ENCODE measurements at places on chromosomes 4 and X.

- DNase-seq = no peak
Measured at GRCh38 chr4:22471999-22472461, 43.8 kb downstream of the ADGRA3 start.

DNA sequence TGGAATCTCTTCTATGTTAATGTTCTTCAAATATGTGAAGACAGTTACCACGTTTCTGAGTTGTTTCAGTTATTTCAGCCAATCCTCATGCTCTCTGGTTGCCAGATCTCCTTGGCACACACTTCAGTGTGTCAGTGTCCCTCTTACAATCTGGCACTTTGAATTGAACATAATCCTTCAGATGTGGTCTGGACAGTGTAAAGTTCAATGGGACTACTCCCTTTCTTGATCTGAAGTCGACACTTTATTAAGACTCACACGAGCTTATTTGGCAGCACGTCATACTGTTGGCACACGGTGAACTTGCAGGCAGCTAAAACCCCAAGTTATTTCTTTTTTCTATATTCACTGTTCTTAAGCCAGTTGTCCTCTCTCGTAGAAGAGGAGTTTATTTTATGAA lies 28.2 kb downstream of the ARSJ start:
- no peak for DNase-seq

DNA sequence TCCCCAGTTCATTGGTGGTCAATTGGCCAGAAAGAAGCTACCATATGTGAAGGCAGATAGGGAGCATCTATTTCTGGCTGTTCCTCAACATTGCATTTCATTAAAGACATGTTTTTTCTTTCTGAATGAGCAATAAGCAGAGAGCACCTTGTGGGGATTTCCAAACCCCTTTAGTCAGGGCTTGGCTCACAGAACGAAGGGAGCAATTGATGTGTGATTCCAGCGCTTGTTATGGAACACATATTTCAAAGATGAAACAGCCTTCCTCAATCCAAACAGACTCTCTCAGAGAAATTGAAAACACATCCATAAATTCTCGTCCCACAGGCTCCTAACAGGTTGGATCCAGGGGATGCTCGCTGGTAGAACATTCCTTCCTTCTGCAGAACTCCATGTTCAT lies 84.1 kb downstream of the CLCN4 start:
- DNase-seq = no peak

DNA sequence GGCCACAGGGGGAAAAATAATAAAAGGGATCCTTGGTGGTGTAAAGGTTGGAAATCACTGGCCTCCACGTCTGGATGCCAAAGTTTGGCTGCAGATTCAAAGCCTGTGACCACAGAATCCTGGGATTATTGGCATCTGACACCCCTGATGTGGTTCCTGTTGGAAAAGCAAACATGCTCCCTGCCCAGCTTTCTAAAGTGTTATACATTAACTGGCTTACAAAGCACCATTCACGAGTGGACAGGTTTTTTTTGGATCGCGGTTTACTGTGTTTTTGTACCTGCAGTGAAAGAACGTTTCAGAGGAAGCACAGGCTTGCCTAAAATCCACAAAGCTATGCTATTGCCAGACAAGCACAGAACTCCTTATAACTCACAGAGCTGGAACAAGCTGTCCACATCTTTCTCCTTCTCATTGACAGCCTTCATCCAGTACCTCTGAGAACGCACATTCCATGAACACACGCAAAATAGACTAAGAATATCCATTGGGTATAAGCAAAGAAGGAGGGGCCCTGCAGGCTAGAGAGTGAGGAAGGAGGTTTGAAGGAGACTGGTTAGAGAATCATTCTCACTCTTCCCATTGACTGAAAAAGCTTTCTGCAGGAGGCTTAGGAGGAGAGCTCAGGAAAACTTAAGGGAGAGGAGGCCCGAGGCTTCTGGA lies 14.5 kb upstream of the CAPN6 start:
- no peak for DNase-seq

GRCh38 chrX:103658681-103659433 lies 27.6 kb downstream of the MORF4L2 start:
- no peak for DNase-seq

- DNase-seq = no peak
Measured at GRCh38 chrX:115909017-115909416, 261.5 kb upstream of the AGTR2 start.

DNA sequence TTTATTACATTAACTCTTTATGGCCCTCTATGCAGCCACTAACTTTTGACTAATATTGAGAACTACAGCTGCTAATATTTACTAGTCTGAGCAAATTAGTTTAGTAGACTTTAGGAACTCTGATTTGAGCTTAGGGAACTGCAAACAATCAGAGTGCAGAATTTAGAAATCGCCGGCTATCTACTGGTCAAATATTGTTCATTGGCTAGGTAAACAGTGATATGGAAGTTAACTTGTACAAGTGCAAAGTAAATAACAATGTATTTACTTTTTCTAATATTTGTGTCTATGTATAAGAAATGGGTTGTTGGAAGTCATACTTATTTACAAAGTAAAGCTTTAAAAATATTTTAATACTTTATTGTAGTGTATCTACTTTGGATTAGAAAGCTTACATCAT lies 279.6 kb downstream of the CFAP299 start:
- DNase-seq = no peak

GRCh38 chrX:19086102-19086772 lies 36.0 kb downstream of the ADGRG2 start:
- DNase-seq = no peak

DNA sequence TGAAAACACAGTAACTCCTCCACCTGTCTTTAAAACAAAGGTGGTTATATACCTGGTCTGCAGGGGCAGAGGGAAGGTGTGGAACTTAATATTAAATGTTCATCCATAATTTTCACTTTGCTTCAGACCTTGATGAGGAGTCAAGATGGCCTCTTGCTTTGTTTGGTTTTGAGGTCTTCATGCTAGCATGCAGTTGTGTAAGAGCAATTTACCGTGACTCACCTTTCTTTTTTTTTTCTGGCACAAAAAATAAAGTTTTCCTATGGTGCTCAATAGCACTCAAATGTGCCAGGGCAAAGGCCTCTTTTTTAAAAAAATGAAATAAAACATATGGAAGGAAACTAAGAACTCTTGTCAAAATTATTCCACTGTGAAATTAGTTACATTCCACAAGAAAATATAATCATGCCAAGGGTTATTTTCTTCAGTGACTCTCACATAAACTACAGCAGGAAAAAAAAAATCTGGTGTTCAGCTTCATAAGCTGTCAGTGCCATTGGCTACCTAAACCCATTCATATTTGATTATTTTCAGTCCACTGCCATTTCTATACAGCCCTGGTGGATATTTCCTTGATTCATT lies 128.2 kb downstream of the SLC7A11 start:
- DNase-seq = no peak

DNA sequence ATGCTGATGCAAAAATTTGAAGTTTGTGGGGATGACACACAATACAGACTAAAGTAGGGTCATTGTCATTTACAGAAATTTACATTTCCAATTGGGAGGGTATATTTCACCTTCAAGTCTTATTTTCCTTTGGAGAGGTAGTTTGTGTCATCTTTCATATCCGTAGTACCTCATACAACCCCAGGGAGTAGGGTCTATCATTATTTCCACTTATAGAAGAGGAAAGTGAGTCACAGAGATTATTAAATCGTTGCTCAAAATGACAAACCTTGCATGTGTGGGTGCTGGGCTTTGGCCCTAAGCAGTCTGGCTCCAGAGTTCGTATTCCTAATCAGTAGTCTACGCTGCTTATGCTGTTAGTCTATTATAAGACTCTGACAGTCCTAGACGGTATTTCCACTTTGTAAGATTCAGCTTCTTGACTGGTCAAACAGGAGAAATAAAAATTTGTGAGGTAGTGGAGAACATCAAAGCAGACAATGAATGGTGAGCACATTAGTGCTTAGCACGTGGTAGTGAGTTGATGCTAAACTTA lies 516.5 kb downstream of the PCDH7 start:
- DNase-seq = no peak

DNA sequence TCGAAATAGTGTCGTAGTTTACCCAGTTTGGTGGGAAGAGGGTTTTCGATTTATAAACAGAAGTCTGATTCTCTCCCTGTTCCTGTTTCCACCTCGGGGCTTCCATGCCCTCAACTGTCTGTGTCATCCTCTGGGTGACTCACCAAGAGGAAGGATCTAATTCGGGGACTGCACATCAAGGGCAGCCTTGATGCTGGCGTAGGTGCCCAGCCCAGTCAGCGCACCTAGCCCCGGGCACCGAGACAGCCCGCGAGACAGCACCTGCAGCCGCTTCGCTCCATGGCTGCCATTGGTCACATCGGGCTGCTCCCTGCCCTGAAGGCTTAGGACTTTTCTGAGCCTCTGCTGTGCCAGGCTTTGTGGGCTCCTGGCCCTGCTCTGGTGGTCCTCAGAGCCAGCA lies 7.7 kb downstream of the ABCD1 start:
- DNase-seq = no peak

GRCh38 chr4:8703857-8704495 lies 111.4 kb downstream of the CPZ start:
- DNase-seq = no peak

- DNase-seq = no peak
Measured at GRCh38 chr4:5712517-5712916, 1.5 kb downstream of the EVC start.

DNA sequence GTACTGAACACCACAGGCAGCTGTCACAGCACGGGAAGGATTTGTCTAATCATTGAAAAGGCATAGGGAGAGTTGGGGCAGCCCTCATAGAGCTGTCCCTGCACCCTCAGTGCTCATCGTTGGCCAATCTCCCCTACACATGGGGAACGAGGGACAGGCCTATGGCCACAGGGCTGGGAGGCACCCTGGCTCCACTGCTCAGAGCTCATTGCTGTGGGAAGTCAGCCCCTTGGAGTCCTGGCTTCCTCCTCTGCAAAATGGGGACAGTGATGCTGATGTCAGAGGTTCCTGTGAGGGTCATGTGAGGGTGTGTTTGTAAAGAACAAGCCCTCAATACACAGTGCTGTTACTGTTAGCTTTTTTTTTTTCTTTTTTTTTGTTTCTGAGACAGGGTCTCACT lies 19.3 kb upstream of the HTRA3 start:
- no peak for DNase-seq

DNA sequence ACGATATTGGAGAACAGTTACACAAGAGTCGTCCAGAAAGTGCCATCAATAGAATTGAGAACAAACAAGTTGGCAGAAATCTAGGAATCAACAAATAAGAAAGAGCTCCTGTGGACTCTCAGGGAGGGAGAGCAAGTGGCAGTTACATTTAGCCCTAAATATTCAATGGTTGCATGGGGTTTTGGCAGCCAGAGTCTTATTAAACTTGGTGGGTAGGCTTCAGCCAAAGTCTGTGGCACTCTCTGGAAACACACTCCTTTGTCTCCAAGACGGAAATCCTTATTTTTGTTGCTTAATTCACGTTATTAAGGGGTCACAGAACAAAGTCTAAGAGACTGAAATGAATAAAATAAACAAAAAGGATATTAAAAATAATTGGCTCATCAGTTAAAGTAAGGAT lies 742.2 kb upstream of the ATOH1 start:
- DNase-seq = no peak

DNA sequence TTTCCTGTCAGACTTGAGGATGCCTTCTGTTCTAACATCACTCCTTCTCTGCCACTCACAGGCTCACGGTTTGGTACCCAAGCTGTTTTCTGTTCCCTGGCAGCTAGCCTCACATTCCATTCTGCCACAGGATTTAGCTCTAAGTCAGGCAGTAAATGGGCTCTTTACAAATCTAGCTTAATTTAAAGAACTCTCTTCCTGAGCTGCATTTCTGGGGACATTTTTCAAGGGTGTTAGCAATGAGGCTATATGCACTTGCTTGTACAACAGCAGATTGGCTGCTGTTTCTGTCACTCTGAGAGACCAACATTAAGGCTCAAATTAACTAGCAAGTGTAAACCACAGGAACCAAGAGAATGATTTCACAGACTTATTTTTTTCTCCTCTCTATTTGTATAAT lies 337.8 kb upstream of the NOCT start:
- DNase-seq = no peak

DNA sequence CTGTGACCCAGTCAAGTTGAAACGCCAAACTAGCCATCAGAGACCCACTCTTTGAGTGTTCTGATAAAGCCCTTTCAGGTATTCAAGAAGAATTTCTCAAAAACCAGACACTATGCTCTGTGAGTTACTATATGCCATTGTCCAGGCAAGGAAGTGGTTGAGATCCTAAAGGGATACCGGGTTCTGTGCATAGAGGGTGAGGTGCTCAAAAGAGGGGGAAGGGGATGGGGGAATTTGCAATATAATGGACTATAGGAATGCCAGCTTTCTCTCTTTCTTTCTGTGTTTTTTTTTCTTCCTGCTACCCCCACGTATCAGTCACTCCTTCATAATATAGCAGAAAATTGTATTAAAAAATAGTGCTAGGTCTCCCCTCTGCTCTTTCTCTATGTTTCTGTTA lies 1619.0 kb downstream of the STIM2 start:
- DNase-seq = no peak

DNA sequence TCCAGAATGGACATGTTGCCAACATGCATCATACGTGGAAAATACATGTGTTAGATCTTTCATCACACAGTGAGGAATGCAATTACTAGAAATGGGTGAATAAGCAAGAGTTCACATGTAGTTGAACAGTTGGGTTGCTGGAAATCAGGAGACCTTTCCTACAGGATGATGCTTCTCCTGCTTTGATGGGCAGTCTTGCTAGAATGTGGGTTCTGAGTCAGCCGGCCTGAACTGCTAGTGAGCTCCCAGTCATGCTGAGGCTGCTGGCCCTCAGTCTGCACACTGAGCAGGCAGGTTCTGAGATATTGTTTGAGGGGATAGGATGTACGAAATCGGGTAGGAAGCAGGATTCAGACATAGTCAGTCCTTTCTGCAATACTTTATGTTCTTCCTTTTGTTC lies 20.2 kb downstream of the MSL3 start:
- DNase-seq = no peak

DNA sequence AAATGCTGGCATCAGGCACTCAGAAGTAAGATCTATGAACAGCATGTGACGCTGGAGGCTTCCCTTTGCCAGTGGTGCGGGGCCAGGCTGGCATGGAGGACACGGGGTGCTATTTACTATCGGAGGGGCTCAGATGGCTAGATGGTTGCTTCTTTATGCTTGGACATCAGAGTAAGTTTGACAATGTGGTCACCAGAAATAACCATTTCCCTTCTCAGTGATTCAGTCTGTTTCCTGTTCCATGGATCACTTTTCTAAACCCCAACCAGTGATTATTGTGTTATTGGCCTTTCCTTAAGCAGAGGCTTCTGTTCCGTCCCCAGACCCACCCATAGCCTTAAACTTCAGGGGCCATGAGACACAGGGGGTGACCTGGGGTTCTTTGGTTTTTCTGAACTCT lies 55.4 kb upstream of the DHX15 start:
- no peak for DNase-seq

- no peak for DNase-seq
Measured at GRCh38 chr4:8459867-8460445, 19.4 kb downstream of the TRMT44 start.

Data from brain pericyte (primary cell).